Mesenchymal stem cell (in vitro differentiated cells and primary cell): ENCODE measurements at places on chromosomes 5 and 9.

- H3K4me1 ChIP-seq: no peaks in the 10 kb centered on the region
- no peak overlapping the region for H3K27ac ChIP-seq
- no peaks in the 10 kb centered on the region for H3K27me3 ChIP-seq
- DNase-seq: peak; percentile 10
- H3K4me3 ChIP-seq: no peak overlapping the region
Measured at GRCh38 chr5:101278011-101278687, 375.1 kb upstream of the ST8SIA4 start.

- DNase-seq: no peak
- H3K36me3 ChIP-seq: no peaks in the 10 kb centered on the region
- H3K27ac ChIP-seq: no peak overlapping the region
- H3K4me1 ChIP-seq: peaks cover 11% of the 10 kb centered on the region
- H3K4me3 ChIP-seq: no peak overlapping the region
Measured at GRCh38 chr5:145942201-145942600, 5.8 kb downstream of the SH3RF2 start.

DNA sequence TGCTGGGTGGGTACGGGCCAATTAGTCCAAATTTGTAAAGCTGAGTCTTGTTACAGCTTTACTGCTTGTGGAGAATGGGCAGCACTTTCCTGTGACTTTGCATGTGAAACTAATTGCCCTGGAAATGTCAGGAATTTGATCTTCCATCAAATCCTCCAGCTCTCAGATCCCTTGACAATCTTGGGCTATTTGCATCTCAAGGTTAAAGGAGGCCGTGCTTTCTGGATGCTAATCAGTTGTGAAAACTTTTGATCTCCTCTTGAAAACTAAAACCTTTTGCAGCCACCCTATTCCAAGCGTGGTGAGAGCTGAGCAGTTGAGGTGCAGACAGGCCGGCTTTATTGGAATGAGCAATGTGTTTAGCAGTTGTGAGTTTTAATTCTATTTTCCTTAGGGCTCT lies 68.0 kb upstream of the CLINT1 start:
- no peaks in the 10 kb centered on the region for H3K4me1 ChIP-seq
- H3K36me3 ChIP-seq: no peaks in the 10 kb centered on the region
- no peak overlapping the region for H3K4me3 ChIP-seq
- H3K27ac ChIP-seq: no peak overlapping the region

DNA sequence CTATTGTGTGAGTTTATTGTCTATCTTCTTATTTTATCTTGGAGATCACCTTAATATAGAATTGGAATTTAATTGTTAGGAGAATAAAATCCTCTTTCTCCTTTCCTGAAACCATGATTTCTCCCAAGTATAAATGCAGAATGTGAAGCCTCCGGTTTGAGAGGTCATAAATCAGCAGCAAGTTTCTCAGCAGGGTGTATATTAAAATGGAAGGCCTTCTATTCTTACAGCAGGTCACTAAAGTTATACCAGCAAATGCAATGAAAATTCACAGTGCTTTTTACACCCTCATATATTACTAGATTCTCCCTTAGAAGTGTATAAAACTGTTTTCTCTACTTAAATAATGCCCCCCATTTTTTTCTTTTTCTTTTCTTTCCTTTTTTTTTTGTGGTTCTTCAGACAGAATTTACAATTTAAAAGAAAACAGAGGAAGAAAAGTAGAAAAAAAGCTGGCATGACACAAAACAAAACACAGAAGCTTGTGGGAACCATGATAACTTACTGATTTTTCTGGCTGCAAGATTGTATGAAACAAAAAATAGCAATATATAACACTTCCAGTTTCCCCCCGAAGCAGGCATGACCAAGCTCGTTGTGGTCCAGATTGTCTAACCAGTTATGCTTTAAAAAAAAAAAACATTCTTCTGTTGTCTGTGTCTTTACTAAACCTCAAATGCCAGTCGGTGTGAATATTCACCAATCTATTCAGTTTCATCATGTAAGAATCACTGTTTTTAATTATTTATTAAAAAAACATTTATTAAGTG lies 211.2 kb downstream of the RAB3C start:
- H3K27ac ChIP-seq: no peak overlapping the region
- H3K27me3 ChIP-seq: no peaks in the 10 kb centered on the region
- no peak for DNase-seq
- no peaks in the 10 kb centered on the region for H3K36me3 ChIP-seq
- no peak overlapping the region for H3K4me3 ChIP-seq
- no peaks in the 10 kb centered on the region for H3K4me1 ChIP-seq

GRCh38 chr5:57692582-57693487 lies 210.2 kb upstream of the ACTBL2 start:
- peak overlapping the region; percentile 43 for H3K4me3 ChIP-seq
- H3K27ac ChIP-seq: peak overlapping the region; percentile 45
- H3K27me3 ChIP-seq: no peaks in the 10 kb centered on the region

DNA sequence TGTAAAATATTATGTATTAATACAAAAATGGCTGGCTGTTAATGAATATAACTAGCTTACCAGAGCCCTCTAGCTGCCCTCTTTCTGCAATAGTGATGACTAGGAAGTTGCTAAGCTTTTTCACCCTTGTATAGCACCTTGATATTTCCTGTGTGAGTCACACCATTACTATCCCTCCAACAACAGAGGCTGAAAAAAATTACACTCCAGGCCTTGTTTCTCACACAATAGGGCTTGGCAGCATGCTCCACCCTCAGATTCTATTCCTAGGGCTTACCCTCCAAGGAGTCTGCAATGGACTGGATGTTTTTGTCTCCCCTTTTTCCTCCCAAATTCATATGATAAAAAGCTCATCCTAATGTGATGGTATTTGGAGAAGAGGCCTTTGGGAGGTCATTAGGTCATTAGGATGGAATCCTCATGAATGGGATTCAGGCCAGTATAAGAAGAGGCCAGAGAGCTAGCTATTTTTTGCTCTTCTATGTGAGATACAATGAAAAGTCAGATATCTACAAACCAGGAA lies 184.6 kb upstream of the MAP1B start:
- no peaks in the 10 kb centered on the region for H3K4me1 ChIP-seq
- peak overlapping the region; percentile 23 for H3K27ac ChIP-seq
- no peaks in the 10 kb centered on the region for H3K27me3 ChIP-seq
- H3K36me3 ChIP-seq: no peaks in the 10 kb centered on the region

DNA sequence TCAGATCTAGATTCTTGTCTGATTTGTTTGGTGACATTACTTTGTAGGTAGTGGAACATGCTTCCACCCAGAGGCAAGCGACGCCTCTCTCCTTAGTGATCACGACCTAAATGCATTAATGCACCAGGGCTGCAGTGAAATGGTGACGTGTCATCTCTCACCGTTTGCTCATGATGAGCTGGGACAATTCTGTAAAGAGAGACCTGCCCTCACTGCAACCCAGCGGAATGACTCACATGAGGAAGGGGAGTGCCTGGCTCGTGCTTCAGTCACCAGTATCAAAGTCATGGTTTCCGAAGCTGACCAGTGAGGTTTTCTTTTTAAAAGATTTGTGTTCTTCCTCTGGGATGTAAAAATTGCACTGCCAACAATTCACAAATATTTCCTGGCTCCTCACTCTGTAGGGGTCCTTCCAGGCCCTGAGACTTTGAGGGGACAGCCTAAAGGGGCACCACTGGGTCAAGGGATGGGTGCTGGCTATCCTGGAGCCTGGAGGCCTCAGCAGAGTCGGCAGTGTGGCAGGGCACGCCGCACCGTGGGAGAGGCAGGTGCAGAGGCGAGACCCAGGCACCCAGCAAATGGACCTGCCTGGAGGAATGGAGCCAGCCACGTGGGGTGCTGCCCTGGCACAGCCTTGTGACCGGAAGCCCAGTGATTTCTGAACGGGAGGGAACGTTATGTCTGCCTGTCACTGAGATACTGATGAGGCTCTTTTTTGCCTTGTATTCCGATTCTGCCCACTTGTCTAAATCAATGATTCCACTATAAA lies 17.3 kb downstream of the QSOX2 start:
- no peak overlapping the region for H3K27ac ChIP-seq
- peaks cover 9% of the 10 kb centered on the region for H3K4me1 ChIP-seq
- H3K4me3 ChIP-seq: no peak overlapping the region
- peaks cover 5% of the 10 kb centered on the region for H3K36me3 ChIP-seq

DNA sequence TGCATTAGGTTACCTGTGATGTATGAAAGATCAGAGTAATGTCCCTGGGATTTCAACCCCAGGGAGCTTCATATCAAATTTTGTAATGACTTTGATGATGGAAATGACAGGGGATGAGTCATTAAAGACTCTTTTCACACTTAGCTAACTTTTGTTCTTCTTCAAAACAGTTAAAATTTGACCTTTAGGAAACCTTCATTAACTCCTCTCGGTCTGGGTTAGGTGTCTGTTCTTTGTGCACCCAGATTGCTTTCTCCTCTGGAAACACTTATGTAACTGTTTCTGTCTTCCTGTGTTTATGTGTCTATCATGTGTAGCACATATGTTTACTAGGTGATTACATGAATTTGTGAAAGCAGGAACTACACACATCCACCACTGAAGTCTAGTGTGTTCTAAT lies 1.6 kb downstream of the SRFBP1 start:
- H3K4me1 ChIP-seq: no peaks in the 10 kb centered on the region
- no peak overlapping the region for H3K27ac ChIP-seq
- peak overlapping the region; percentile 89 for H3K4me3 ChIP-seq
- no peak for DNase-seq

- H3K27ac ChIP-seq: no peak overlapping the region
- no peaks in the 10 kb centered on the region for H3K36me3 ChIP-seq
- no peaks in the 10 kb centered on the region for H3K27me3 ChIP-seq
- H3K4me3 ChIP-seq: no peak overlapping the region
- no peak for DNase-seq
- no peaks in the 10 kb centered on the region for H3K4me1 ChIP-seq
Measured at GRCh38 chr5:159403906-159404681, 73.8 kb upstream of the IL12B start.

DNA sequence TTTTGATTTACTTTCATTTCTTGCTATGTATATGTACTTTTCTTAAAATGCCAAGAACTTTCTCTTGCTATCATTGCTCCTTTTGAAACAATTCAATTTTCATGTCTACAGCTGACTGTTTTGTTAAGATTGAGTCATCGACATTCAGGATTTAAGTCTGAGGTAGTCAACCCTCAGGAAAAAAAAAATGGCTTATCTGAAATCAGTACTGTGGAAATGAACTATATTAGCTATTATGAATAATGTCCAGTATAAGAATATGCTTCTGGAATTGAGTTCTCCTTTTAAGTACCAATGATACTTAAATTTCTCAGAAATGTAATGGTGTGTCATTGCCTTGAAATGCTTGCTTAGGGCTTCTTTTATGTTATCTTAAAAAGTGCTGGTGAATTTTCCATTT lies 37.9 kb downstream of the TNFAIP8 start:
- H3K27ac ChIP-seq: peak overlapping the region; percentile 52
- peaks cover 6% of the 10 kb centered on the region for H3K36me3 ChIP-seq
- DNase-seq: peak; percentile 30
- H3K4me1 ChIP-seq: no peaks in the 10 kb centered on the region
- no peak overlapping the region for H3K4me3 ChIP-seq

- H3K4me3 ChIP-seq: no peak overlapping the region
- no peak for DNase-seq
- peaks cover 89% of the 10 kb centered on the region for H3K36me3 ChIP-seq
- H3K4me1 ChIP-seq: no peaks in the 10 kb centered on the region
- H3K27ac ChIP-seq: no peak overlapping the region
Measured at GRCh38 chr5:6371079-6371810, 7.1 kb downstream of the MED10 start.

DNA sequence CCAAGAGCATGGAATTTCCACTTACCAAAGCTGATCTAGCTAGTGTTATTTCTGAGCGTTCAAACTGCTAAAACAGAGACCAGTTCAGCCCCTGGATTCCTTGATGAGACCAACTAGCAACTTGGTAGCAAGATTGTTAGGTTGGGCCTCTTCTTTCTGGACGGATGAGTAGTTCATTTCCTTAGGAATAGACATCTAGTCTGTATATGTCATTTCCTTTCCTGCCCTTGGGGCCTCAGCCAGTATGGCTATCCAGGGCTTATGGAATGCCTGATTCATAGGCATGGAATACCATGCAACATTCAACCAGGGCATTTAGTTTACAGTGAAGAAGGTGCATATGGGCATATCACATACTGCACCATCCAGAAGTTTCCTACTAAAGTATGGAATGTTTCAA lies 14.5 kb upstream of the LPAR1 start:
- no peaks in the 10 kb centered on the region for H3K27me3 ChIP-seq
- DNase-seq: peak; percentile 46
- no peak overlapping the region for H3K27ac ChIP-seq
- H3K36me3 ChIP-seq: no peaks in the 10 kb centered on the region
- H3K4me3 ChIP-seq: no peak overlapping the region

DNA sequence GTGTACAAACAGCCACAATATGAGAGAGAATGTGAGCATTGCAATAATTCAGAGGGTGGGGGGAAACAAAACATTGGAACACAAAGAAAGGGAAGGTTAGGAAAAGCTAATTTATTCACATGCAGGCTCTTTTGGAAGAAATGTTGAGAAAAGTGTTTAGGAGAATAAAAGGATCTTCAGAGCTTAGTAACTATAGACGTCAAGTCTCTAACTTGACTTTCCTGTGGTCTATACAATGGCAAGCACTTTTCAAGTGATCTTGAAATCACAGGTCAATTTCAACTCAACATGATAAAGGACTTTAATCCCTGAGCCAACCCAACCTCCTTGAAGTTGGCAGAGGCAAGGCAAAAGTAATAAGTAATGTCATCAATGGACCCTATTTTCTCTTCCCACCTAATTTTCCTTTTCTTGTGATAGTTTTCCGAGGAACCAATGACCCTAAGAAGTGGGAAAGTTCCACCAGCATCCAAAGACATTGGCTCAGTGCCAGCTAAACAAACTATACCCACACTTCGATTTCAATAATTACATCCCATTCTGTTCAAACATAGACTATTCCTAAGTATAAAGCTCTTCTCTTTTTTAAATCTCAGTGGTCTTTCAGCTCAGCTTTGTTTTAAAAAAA lies 23.7 kb downstream of the RFK start:
- DNase-seq: no peak
- H3K27ac ChIP-seq: no peak overlapping the region
- peaks cover 9% of the 10 kb centered on the region for H3K4me1 ChIP-seq
- H3K27me3 ChIP-seq: no peaks in the 10 kb centered on the region
- H3K4me3 ChIP-seq: no peak overlapping the region

GRCh38 chr5:178457471-178457870 lies 132.7 kb downstream of the COL23A1 start:
- H3K27ac ChIP-seq: no peak overlapping the region
- DNase-seq: no peak
- no peaks in the 10 kb centered on the region for H3K4me1 ChIP-seq

- H3K27ac ChIP-seq: no peak overlapping the region
- DNase-seq: no peak
- H3K36me3 ChIP-seq: no peaks in the 10 kb centered on the region
- H3K4me1 ChIP-seq: no peaks in the 10 kb centered on the region
- H3K27me3 ChIP-seq: no peaks in the 10 kb centered on the region
- no peak overlapping the region for H3K4me3 ChIP-seq
Measured at GRCh38 chr5:97111004-97111403, 31.4 kb downstream of the LIX1 start.

- no peaks in the 10 kb centered on the region for H3K36me3 ChIP-seq
- DNase-seq: no peak
- peaks cover 2% of the 10 kb centered on the region for H3K4me1 ChIP-seq
- H3K27ac ChIP-seq: no peak overlapping the region
- H3K4me3 ChIP-seq: no peak overlapping the region
Measured at GRCh38 chr5:52725808-52726207, 61.9 kb upstream of the ITGA1 start.

GRCh38 chr5:72540759-72541438 lies 33.7 kb upstream of the ZNF366 start:
- DNase-seq: no peak
- no peak overlapping the region for H3K4me3 ChIP-seq
- no peaks in the 10 kb centered on the region for H3K27me3 ChIP-seq
- peaks cover 4% of the 10 kb centered on the region for H3K4me1 ChIP-seq
- H3K27ac ChIP-seq: no peak overlapping the region
